ENCODE measurements at places on chromosomes 12 and 14. TPM values are rescaled to one million over a fixed set of nuclear protein-coding genes. Genes with fewer than 3 reads are reported as not detected.

DNA sequence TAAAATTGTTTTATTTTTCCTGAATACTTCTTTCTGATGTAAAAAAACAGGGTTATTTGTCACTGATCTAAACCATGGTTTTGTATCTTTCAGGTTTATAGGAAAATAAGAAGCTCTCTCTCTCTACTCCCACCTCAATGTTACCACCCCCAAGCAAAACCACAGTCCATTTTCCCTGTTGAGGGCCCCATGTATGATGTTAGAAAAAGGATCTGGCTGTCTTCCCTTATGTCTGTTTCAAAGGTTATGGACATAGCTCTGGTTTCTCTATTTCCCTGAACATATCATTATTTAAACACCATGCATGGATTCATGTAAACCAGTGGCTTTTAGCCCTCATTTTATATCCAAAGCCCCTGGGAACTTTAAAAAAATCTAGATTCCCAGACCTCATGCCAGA is 649.0 kb upstream of the TBX3 start:
- peaks cover 37% of the 10 kb centered on the region for H3K4me1 ChIP-seq
- peak overlapping the region; percentile 44 for H3K27ac ChIP-seq
- H3K4me3 ChIP-seq, result no peak overlapping the region
- H3K36me3 ChIP-seq, result peaks cover 15% of the 10 kb centered on the region
- no peak for DNase-seq

- peaks cover 3% of the 10 kb centered on the region for H3K4me1 ChIP-seq
- DNase-seq, result no peak
- H3K36me3 ChIP-seq, result no peaks in the 10 kb centered on the region
- no peak overlapping the region for H3K4me3 ChIP-seq
- H3K27ac ChIP-seq, result no peak overlapping the region
Observed at GRCh38 chr14:70096866-70097265, 91.9 kb downstream of the SLC8A3 start.

- peak overlapping the region; percentile 88 for H3K4me3 ChIP-seq
- peaks cover 13% of the 10 kb centered on the region for H3K36me3 ChIP-seq
- peaks cover 58% of the 10 kb centered on the region for H3K4me1 ChIP-seq
- DNase-seq, result no peak
Observed at GRCh38 chr14:77026166-77026929, 2.2 kb downstream of the IRF2BPL start.

Gene P2RX2
- 8.6 TPM for total RNA-seq

DNA sequence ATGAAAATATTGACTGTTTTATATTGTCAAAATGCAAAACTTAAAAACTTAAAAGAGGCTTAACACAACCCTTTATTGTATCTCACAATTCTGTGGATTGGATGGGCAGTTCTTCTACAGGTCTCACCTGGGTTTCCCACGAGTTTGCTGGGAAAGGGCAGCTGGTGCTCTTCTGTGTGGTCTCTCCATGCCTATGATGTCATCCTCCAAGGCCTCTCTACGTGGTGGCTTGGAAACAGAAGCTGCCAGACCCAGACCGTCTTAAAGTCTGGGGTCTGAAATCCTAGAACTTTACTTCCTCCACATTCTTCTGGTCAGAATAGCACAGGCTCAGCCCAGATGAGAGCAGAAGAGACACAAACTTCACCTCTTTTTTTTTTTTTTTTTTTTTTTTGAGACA is 36.5 kb upstream of the KICS2 start:
- DNase-seq, result no peak
- H3K27ac ChIP-seq, result no peak overlapping the region
- H3K4me1 ChIP-seq, result no peaks in the 10 kb centered on the region
- no peak overlapping the region for H3K4me3 ChIP-seq

DNA sequence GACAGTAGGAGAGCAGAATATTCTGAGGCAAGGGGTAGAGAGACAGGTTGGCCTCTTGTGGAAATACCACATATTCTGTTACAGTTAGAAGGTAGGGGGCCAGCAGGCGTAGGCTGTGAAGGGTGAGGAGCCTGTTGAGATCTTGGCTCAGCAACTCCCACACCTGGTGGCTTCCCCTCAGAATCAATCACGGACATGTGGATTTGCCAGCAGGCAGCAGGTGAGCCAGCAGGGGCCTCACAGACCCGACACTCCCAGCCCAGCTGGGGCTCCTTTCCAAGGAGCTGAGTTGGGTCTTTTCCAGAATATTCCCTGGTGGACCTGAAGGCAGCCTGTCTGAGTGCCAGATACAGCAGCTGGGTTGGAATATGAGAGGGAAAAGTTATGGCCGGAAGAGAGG is 150.0 kb upstream of the CRY1 start:
- no peak overlapping the region for H3K4me3 ChIP-seq
- H3K27ac ChIP-seq, result no peak overlapping the region
- no peaks in the 10 kb centered on the region for H3K36me3 ChIP-seq
- H3K4me1 ChIP-seq, result peaks cover 3% of the 10 kb centered on the region

Gene RIN3
- 19.9 TPM for total RNA-seq

DNA sequence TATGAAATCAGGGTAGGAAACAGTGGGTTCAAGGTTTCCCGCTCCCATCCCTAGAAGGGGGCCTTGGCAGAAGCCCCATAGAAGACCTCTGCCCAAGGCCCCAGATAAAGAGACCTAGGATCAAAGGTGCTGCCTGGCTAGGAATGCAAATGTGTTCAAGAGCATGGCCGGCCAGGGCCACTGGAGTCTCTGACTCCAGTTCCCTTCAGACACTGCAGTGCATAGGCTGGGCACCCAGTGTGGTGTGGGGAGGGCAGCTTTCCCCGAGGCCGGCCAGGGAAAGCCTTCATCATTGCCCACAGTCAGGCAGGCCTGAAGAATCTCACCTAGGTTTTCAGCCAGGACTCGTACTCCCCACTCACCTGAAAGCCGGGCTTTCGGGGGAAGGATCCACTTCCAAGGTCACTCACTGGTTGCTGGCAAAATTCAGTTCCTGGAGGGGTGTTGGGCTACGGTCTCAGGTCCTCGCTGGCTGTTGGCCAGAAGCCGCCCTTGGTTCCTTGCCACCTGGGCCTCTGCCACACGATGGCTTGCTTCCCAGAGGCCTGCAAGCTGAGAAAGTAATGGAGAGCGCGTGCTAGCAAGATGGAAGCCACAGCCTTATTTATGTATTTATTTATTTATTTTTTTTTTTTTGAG is 9.7 kb upstream of the PEBP1 start:
- H3K4me3 ChIP-seq, result no peak overlapping the region
- no peak for DNase-seq
- peaks cover 2% of the 10 kb centered on the region for H3K4me1 ChIP-seq
- no peaks in the 10 kb centered on the region for H3K27me3 ChIP-seq
- H3K27ac ChIP-seq, result no peak overlapping the region

DNA sequence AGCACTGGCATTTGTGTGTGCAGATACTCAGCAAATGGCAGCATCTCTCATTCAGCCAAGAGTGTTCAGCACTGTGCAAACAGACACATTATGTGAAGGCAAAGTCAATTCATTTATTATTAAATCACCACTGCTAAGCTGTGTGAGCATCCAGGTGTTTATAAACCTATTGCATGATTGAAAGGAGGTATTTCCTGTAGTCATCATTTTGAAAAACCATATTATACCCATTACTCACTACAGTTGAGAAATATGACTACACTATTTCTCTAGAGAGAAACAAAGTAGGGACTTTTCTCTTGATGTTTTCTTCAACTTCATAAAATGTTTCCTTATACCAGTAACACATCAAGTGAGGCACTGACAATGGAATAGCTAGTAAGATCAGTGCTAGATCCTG is 13.7 kb downstream of the SPX start:
- no peak overlapping the region for H3K4me3 ChIP-seq
- no peaks in the 10 kb centered on the region for H3K4me1 ChIP-seq
- H3K27me3 ChIP-seq, result peaks cover 23% of the 10 kb centered on the region
- H3K27ac ChIP-seq, result no peak overlapping the region
- no peak for DNase-seq
- H3K36me3 ChIP-seq, result no peaks in the 10 kb centered on the region

DNA sequence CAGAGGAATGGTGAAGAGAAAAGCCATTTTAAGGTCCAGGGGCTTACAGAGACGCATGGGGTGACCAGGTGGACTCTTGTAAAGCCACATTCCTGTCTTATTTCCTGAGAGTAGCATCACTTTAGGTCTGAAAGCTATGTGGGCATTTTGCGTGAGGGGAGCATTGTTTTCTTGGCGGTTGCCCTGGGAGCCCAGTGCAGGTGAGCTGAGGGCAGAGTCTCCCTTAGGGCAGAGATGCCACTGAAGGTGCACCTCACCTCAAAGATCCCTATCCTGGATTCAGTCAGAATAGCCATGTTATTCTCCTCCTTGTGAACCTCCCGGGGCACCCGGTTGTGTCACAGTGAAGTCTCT is 12.4 kb downstream of the GLRX5 start:
- no peaks in the 10 kb centered on the region for H3K27me3 ChIP-seq
- DNase-seq, result no peak
- no peak overlapping the region for H3K4me3 ChIP-seq
- H3K4me1 ChIP-seq, result peaks cover 14% of the 10 kb centered on the region
- H3K27ac ChIP-seq, result peak overlapping the region; percentile 57
- peaks cover 30% of the 10 kb centered on the region for H3K36me3 ChIP-seq

DNA sequence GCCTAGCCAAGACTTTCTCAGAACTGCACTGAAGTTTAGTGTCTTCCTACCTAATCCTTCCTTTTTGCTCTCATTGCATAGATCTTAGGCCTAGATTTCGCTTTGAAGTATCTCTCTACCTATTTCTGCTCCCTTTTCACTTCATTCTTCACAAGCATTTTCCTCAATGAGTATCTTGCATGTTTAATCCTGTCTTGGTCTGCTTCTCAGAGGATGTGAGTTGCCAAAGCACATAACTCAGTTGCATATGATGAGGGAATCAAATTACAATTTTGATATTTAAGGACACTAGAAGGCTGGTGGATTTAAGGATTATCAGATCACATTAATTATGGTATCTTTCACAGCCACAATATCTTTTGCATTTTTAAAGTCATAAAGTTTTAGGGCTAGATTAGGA is 195.5 kb upstream of the DAAM1 start:
- no peak for DNase-seq
- H3K27me3 ChIP-seq, result no peaks in the 10 kb centered on the region
- no peak overlapping the region for H3K27ac ChIP-seq

Gene ANKLE2
- 89.8 TPM for total RNA-seq

DNA sequence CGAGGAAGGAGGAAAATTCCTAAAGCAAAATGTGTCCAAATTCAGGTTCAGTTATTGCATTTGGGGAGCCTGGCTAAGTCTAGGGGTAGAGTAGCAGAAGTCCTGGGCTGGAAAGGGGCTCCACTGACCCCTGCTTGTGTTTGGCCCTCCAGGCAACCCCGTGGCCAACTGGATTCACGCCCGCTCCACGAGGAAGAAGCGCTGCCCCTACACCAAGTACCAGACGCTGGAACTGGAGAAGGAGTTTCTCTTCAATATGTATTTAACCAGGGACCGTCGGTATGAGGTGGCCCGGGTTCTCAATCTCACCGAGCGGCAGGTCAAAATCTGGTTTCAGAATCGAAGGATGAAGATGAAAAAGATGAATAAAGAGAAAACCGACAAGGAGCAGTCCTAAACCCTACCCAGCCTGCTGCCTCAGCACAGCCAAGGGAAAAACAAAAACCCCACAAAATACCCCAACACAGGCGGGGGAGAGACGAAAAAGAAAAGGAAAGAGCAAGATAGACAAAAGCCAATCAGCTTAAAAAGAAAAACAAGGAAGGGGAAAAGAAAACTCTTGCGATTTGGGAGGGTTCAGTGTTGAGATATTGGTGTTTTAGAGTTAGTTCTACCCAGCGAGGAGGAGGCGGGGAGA is 2.4 kb downstream of the HOXC9 start:
- DNase-seq, result no peak
- peaks cover 3% of the 10 kb centered on the region for H3K36me3 ChIP-seq
- peaks cover 24% of the 10 kb centered on the region for H3K4me1 ChIP-seq
- peaks cover 100% of the 10 kb centered on the region for H3K27me3 ChIP-seq
- no peak overlapping the region for H3K27ac ChIP-seq

DNA sequence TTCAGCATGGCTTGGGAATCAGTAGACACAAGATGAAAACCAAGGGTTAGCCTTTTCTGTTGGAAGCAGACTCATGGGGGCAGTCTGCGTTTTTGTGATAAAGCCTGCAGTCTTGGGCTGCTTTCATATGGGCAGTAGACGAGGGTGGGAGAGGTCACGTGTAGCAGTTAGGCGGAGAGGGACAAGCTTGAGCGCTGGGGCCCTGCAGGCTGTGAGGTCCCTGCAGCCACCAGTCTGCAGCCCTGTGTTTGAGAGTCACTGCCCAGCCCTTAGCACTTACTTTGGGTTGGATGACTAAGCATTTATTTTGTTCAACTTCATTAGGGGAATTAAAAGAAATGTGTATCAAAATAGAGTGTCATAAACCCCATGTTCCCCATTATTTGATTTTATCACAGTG is 37.2 kb downstream of the EP400 start:
- no peaks in the 10 kb centered on the region for H3K4me1 ChIP-seq
- no peak for DNase-seq
- peaks cover 30% of the 10 kb centered on the region for H3K36me3 ChIP-seq
- no peak overlapping the region for H3K27ac ChIP-seq

DNA sequence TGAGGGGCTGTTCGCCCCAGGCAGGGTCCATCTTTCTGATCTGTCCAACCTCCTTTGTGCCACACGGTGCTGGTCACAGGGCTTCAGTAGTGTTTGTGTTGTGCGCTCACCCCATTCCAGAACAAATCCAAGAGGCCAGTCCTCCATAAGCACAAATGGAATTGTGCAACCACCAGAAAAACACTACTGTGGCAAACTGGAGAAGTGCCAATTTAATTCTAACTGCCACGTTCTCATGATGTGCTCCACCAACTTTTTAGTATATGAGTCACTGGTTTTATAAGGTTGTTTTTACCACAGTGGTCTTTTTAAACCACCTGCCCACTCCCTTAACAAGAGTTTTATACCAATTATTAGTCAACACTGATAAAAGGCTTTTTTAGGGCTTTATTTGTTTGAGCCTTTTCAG is 380.2 kb downstream of the NAV3 start:
- H3K4me3 ChIP-seq, result no peak overlapping the region
- H3K36me3 ChIP-seq, result no peaks in the 10 kb centered on the region
- H3K4me1 ChIP-seq, result peaks cover 1% of the 10 kb centered on the region
- H3K27me3 ChIP-seq, result no peaks in the 10 kb centered on the region
- DNase-seq, result no peak

DNA sequence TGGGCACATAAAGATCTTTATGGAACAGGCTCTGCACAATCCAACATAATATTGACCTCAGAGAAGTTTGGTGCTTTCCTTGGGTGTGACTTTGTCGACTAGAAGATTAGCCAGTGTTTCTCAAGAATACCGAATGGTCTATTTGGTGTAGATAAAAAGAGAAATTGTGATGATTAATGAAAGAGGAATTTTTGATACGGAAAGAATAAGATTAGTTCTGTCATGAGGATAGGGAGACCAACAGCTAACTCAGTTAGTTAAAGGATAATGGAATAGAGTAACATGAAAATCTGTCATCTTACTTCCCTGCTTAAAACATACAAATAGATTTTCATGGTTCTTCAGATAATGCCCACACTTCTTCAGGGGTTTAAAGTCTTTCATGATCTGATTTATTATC is 24.2 kb downstream of the PTPRO start:
- H3K36me3 ChIP-seq, result no peaks in the 10 kb centered on the region

DNA sequence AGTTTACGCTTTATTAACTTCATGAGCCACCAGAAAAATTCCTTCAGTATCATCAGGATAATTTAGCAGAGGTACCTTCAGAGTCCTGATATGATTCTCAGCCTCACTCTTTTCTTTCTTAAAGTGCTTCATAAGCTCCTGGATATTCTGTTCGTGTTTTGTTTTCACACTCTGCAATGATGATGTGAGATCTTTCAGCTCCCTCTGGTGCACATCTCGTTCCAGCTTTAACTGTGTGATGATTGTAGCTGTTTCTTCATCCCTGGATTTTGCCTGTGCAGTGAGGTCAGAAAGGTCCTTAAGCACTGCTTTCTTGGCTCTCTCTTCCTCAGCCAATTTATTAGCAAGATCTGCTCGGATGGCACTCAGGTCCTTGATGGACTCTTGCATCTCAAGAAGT is 156.7 kb downstream of the CEP128 start:
- H3K27ac ChIP-seq, result no peak overlapping the region
- H3K36me3 ChIP-seq, result peaks cover 6% of the 10 kb centered on the region
- DNase-seq, result no peak
- peaks cover 4% of the 10 kb centered on the region for H3K4me1 ChIP-seq

Measured in mesothelial cell of epicardium (in vitro differentiated cells).